Lung (tissue), 17 donors: ENCODE measurements at places on chromosomes 16 and 17.
A peak's percentile ranks its signal among the peaks of the same experiment; 100 is the strongest.

GRCh38 chr17:3843935-3844516 lies 2.0 kb downstream of the NCBP3 start:
- no peak for DNase-seq

- DNase-seq = peak; percentile 9
Measured at GRCh38 chr17:70242781-70243437, 73.6 kb downstream of the KCNJ2 start.

DNA sequence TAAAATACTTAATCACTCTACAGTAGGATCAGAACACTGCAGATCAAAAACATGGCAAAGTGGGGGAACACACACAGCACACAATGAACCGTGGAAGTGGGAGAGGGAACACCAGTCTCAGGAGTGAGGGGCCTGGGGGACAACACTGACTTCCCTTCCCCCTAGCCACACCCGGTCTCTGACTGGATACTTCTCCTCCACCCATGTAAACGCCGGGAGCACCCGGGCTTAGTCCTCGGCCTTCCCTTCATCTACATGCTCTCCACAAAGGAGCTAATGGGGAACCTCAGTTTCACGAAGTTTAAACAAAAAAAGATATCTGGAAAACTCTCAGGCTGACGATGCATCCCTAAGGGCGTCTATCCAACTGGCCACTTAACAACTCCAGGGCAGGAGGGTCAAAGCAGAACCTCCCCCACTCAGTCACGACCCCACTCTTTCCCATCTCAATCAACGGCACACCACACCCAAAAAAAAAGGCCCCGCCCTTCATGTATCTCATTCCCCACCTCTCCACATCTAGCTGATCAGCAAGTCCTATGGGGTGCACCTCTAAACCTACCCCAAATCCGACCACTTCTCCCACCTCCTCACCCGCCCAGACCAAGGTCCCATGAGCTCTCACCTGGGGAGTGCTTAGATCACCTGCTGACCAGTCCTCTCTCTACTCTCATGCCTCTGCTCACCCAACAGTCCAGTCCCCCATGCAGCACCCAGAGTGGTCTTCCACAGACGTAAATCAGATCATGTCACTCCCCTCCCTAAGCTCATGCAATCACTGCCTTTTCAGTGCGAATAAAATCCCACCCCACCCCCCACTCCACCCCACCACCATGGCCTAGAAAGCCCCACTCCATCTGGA lies 7.4 kb downstream of the ZDHHC7 start:
- no peak for DNase-seq

- DNase-seq = no peak
Measured at GRCh38 chr16:24749310-24749709, 19.9 kb downstream of the TNRC6A start.

GRCh38 chr16:21684199-21684598 lies 20.4 kb downstream of the OTOA start:
- DNase-seq = no peak

- no peak for DNase-seq
Measured at GRCh38 chr17:60167065-60167741, 17.4 kb downstream of the CA4 start.

GRCh38 chr17:3795390-3796102 lies 5.4 kb downstream of the ITGAE start:
- no peak for DNase-seq

DNA sequence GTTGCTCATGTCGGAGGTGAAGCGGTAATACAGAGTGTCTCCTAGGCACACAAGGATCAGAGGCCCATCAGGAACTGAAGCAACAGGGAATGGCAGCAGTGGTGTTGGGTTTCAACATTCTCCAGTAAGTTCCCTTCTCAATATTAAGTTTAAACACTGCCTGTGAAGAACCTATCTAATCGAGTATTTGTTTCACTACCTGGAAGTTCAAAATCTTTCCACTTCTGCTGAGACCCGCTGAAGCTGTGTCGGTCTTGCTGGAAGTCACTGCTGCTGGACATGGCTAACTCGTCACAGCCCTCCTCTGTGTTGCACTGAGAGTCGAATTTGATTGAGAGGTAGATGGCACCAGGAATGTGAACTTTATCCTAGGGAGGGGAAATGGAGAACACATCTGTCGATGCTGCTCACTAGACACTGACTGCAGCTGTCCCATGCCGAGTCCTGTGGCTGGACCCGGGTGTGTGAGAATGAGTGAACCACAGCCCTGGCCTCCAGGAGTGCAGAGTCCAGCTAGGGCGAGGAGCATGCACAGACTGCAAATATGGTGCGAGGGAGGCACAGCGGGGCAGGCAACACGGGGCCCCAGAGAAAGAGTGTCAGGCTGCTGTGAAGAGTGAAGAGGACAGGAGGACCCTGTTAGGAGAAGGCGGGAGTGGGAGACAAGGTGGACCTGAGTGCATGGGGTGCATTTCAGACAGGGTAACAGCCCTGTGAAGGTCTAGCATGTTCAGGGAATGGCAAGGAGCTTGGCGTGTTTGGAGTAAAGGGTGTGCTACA lies 50.1 kb upstream of the ATP2A3 start:
- DNase-seq = no peak

GRCh38 chr16:85628645-85629044 lies 15.5 kb downstream of the GSE1 start:
- no peak for DNase-seq

DNA sequence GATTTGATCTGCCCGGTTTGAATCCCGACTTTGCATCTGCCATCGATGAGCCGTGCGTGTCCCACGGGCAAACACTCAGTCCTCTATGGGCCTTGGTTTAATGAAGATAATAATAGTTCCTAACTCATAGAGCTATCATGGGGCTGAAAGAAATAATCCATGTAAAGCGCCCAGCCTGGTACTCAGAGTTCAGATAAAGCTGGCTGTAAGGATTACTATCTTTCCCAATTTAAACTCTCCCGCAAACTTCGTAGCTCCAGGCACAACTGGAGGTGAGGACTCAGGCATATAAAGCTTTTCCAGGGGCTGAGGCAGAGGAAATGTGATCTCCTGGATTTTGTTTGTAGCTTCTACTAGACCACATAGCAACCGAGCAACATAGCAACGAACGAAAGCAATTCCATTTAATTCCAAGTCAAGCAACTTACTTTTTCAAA lies 16.3 kb downstream of the ALOX15 start:
- peak; percentile 83 for DNase-seq

- DNase-seq = no peak
Measured at GRCh38 chr17:74530831-74531150, 484 bp downstream of the CD300LB start.

- DNase-seq = no peak
Measured at GRCh38 chr17:4150096-4150495, 7.1 kb downstream of the CYB5D2 start.

- DNase-seq = peak; percentile 57
Measured at GRCh38 chr17:50558941-50559614, 1.4 kb upstream of the CACNA1G start.

GRCh38 chr16:813204-813915 lies 12.8 kb upstream of the GNG13 start:
- peak; percentile 38 for DNase-seq

GRCh38 chr16:9343276-9343675 lies 251.8 kb downstream of the HAPSTR1 start:
- DNase-seq = peak; percentile 57
